Vagina (tissue), 2 donors: ENCODE measurements at places on chromosomes 12 and 14. TPM values are rescaled to one million over a fixed set of nuclear protein-coding genes. Genes with fewer than 3 reads are reported as not detected.

Gene CCDC85C
- total RNA-seq, result 6.9 TPM

Gene SMIM41
- total RNA-seq, result 1.5 TPM

DNA sequence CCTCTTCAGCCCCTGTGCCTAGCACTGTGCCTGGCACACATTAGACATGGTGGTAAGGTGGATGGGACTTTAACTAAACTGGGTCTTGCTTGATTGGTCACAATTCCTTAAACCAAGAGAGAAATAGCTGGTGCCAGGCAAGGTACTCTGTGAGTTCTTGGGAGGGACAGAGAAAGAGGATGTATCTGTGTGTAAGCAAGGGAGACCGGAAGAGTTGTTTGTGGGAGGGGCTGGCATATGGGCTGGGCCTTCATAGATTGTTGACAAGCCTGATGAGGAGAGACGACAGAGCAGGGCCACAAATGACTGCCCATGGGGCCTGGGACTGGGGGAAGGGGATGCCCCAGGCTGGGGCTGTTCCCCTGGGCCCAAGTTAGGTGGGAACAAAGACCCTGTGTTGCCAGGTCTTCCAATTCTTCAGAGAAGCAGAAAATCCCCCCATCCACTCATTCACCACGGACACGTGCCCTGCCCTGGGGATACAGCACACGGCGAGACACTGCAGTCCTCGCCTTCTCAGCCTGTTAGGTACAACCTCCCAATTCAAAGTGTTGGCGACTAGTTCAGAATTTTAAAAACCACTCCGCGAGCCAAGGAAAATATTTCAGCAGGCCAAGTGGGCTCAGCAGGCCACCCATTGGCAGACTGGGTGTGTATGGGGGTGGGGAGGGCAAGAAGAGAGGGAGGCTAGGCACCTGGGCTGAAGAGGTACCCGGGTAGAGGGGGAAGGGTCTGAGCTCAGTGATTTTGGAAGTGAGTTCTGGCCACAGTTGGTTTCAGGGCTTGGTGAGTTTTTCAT, 11.4 kb upstream of the CYP46A1 start:
- no peak for DNase-seq

- DNase-seq, result no peak
These were observed 2.2 kb downstream of the KRT80 start for GRCh38 chr12:52189376-52190174.

- DNase-seq, result no peak
These were observed 5.5 kb upstream of the KRT84 start for GRCh38 chr12:52390739-52391617.

DNA sequence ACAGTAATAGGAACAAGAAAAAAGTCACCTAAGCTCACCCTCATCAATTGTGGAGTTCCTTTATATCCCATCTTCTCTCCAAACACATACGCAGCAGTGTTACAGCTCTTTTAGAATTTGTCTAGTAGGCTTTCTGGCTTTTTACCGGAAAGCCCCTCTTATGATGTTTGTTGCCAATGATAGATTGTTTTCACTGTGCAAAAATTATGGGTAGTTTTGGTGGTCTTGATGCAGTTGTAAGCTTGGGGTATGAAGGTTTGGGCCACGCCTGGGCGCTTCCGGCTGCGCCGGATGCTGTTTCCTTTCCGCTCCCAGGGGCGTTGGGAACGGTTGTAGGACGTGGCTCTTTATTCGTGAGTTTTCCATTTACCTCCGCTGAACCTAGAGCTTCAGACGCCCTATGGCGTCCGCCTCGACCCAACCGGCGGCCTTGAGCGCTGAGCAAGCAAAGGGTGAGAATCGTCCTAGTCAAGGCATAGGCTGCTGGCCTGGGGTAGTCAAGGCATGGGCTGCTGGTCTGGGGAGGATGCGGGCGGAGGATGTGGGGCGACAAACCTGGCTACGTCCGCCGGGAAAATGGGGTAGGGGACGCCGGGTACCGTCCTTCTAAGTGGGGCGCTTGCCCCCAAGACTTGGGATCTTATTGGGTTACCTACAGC, at the start of the genes C12orf57 and RNU7-1:
Gene C12orf57 (plus strand): TSS at position 301 of the 659 bp plus-strand sequence. CDS start 100 bp downstream, at position 401.
Gene RNU7-1 (plus strand): TSS at position 95 of the 659 bp plus-strand sequence.
- DNase-seq, result no peak
